NCI-H187 treated with DMSO at 0.1 percent for 48 hours (cell line): ENCODE measurements at places on chromosomes 16 and 17.
A peak's percentile ranks its signal among the peaks of the same experiment; 100 is the strongest.

- DNase-seq = peak; percentile 16
These were observed 119.6 kb downstream of the SPAG9 start for GRCh38 chr17:51000835-51001638.

DNA sequence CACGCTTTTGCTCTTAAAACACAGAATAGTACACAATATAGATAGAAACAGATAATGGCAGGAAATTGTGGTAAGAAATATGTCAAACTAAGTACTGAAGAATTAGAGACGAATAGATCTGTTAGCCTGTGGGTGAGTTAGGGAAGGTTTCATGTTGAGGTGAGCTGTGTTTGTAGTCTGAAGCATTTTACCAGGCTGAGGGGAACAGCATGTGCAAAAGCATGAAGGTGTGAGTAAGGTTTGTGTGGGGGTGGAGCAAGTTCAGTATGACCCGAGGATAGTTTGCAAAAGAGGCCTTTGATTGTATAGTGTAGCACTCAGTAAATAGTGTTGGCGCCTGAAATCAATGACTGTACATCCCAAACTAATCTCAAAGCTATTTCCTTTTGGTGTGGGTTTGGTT is 13.8 kb downstream of the IGSF6 start:
- DNase-seq = no peak

DNA sequence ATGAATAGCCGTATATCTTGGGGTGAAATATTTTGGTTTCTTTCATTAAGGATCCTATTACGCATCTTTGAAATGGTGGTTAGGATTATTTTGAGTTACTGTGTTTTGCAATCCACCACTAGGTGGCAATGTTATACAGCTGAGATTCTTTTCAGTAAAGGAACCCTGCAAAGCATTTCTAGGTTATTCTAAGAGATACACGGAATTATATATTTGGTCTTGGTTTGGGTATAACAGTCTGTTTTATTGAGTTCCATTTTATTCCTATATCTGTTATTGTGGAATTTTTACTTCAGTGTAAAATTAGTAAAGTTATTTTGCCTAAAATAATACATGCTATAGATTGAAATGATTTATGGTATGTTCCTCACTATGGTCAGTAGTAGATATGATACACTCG is 62.9 kb upstream of the CPHXL start:
- DNase-seq = no peak

GRCh38 chr17:163514-164098 is 17.8 kb downstream of the DOC2B start:
- DNase-seq = no peak

DNA sequence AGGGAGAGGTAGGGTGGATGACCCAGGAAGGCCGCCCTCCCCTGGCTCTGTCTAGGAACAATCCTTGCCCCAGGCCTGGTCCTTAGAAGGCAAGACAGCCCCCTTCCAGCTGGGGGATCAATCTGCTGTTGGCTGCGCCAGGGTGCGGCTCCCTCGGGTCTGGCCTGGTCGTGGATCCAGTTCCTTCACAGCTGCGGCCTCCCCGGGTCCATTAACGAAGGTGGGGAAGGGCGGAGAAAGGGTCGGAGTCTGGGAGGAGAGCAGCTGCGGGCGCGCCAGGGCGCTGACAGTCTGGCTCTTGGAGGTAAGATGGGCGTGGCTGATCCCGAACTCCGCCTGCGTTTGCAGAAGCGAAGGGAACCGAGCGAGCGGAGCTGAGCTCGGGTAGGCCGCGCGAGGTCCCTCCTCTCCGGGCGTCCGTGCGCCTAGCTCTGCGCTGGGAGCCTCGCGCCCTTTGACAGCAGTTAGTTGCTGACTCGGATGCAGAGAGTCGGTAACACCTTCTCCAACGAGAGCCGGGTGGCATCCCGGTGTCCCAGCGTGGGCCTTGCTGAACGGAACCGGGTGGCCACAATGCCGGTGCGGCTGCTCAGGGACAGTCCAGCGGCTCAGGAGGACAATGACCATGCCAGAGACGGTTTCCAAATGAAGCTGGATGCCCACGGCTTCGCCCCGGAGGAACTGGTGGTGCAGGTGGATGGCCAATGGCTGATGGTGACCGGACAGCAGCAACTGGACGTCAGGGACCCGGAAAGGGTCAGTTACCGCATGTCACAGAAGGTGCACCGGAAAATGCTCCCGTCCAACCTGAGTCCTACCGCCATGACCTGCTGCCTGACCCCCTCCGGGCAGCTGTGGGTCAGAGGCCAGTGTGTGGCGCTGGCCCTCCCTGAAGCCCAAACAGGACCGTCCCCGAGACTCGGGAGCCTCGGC is at the start of gene HSPB9:
HSPB9 (plus strand) TSS at position 434 of the 933 bp plus-strand sequence; CDS start at position 481, 47 bp downstream.
- peak; percentile 51 for DNase-seq

- DNase-seq = peak; percentile 70
These were observed 108.2 kb downstream of the VAT1L start for GRCh38 chr16:77896415-77897128.

- no peak for DNase-seq
These were observed 14.7 kb downstream of the PMM2 start for GRCh38 chr16:8812162-8812843.

- DNase-seq = no peak
These were observed 85.3 kb upstream of the NSRP1 start for GRCh38 chr17:30031214-30031869.

DNA sequence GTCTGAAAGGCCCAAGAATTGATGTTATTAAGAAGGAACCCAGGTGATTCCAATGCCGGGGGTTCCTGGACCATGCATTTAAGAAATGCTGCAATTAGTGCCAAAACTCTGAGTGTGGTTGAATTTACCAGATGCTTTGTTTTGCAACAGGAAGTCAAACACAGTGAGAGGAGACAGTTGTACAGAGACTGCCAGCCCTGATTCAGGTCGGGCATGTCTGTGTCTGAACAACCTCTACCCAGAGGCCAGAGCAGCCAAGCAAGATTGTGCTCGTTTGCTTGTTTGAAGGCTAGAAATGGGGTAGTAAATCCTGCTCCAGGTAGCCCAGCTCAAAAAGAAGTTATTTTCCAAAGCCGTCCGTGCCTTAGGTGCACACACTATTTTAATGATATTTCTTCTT is 412.4 kb upstream of the ERCC4 start:
- no peak for DNase-seq

- no peak for DNase-seq
These were observed 7.7 kb downstream of the CES1 start for GRCh38 chr16:55825115-55825728.

DNA sequence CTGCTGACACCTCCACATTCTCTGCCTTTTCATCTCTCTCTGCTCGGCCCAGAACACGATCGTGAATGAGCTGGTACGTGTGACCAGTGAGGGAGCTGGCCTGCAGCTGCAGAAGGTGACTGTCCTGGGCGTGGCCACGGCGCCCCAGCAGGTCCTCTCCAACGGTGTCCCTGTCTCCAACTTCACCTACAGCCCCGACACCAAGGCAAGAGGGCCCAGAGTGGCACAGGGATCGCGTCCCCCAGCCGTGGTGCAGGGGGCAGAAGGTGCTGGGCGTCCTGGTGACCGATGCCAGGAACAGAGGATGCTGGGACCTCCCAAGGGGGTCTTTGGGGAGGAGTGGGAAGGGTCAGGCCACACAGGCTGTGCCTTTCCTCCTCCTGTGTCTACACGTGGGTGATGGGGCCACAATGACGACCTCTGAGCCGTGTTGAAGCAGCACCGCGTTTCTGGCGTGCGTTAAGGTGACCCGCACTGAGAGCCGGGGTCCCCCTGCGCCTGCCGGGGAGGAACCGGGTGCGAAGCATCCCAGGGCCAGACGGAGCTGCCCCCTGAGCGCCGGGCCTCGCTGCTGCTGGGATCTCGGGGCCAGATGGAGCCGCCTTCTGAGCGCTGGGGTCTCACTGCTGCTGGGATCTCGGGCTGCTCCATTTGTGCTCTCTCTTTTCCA is 17.4 kb downstream of the GAA start:
- DNase-seq = no peak

DNA sequence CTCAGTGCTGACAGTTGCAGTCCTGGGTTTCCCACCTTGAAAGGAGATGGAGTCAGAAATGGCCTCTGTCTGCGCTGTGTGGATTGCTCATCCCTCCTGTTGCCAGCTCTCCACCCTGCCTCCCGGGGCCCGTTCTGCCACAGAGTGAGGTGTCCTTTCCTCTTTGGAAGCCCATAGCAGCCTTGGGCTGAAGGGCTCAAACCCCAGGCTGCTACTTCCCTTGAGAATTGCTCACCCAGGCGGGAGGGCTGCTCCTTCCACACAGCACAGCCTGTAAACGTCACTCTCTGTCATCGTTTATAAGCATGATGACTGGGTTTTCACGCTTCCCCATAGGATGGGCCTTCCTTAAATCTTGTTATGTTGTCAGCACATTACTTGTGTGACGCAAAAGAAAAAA is 62.7 kb downstream of the FOXK2 start:
- no peak for DNase-seq

DNA sequence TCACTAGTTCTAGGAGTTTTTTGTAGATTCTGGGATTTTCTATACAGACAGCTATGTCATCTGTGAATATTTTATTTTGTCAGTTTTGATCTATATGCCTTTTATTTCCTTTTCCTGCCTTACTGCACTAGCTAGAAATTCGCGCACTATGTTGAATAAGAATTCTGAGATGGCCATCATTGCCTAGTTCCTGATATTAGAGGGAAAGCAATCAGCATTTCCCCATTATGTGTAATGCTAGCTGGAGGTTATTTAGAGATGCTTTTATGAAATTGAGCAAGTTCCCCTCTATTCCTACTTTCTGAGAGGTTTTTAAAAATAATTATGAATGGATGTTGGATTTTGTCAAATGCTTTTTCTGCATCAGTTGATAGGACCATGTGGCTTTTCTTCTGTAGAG is 23.8 kb downstream of the MPRIP start:
- no peak for DNase-seq

DNA sequence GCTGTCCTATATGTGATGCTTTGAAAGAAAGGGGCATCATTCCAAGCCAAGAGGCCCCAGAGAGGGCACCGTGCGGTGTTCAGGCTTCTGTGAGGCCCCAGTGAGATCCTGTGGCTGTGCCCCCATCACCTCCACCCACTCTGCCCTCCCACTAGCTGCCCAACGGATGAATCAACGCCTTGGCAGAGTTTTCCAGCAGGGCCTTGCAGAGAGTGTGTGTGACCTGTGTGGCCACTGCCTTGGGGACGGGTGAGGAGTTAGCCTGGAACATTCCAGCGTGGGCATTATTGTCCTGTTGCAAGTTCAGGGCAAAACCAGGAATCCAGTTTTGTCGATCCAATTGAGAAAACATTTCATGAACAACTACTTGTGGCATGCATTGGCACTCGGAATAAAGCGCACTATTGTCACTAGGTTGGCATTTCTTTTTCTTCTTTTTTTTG is 53.7 kb downstream of the SF3B3 start:
- no peak for DNase-seq

DNA sequence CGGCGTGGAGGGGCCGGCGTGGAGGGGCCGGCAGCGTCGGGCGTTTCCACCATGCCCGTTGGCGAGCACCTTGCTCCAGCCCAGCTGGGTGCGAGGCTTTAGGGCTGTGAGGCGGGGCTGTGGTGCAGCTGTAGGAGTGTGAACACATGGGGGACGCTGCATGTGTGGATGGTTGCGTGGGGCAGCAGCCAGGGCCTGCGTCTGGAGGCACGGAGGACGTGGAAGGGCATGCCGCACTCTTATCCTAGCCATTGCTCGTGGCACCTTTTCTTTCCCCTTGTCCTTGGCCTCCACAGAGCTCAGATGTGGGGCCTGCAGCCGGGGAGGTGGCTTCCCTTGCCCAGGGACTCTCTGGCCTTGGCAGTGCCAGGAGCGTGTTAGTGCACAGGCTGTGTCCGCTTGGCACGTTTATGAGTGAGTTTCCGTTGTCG is 47.8 kb downstream of the PDPK1 start:
- no peak for DNase-seq

- DNase-seq = no peak
These were observed 265.9 kb downstream of the SOX9 start for GRCh38 chr17:72386619-72387237.

GRCh38 chr17:72590882-72591281 is 470.1 kb downstream of the SOX9 start:
- no peak for DNase-seq
